ENCODE measurements at places on chromosomes 4 and X.

DNA sequence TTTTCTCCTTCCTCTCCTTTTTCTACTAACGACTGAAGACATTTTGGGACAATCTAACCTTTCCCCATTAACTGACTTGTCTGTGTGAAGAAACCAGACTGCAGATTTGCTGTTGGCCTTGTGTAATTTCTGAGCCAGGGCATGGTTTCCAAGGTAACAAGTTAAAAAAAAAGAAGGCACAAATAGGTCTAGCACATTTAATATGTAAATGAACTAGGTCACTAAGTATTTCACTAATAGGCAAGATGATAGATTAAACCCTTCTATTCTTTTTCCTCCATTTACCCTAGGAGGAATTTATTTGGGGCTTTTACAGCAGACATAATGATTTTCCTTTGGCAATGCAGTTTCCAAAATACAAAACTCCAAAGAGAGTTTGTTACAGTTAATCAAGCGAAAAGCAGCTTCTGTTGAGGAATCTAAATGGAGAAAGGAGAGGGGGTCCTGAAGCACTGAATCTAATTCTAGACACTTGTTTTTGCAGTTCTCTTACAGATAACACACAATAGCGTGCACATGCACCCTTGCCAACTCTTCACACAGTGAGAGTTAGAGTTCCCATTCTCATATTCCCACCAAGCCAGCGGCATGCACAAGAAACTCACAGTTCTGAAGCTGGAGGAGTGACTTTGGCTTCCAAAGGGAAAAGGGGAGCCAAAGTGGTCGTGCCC lies 72.0 kb downstream of the TSPAN5 start:
- DNase-seq: no peak

DNA sequence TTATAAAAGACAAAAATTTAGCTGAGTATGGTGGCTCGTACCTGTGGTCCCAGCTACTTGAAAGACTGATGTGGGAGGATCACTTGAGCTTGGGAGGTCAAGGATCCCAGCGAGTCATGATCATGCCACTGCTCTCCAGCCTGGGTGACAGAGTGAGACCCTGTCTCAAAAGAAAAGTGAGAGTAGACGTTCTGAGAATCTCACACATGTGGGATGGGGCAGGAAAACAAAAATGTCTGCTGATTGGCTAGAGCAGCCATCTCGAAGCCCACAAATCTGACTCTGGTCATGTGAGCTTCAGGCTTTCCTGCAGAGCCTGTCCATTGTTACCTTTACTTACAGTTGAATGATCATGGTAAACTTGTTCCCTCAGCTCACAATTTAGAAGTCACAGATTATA lies 23.1 kb upstream of the SLC9A7 start:
- no peak for DNase-seq

DNA sequence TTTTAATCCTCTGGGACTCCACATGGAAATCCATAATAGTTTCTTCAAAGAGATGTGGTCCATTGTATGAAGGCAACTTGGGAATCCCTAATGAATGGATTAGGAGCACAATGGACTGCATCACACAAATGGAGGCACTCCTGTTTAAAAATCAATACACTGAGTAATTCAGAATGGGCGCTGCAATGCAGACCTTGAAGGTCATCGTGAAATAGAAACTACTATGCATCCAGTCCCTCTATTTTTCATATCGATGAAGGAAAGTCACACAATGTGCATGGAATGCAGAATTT lies 98.8 kb upstream of the EGFL6 start:
- DNase-seq: no peak

DNA sequence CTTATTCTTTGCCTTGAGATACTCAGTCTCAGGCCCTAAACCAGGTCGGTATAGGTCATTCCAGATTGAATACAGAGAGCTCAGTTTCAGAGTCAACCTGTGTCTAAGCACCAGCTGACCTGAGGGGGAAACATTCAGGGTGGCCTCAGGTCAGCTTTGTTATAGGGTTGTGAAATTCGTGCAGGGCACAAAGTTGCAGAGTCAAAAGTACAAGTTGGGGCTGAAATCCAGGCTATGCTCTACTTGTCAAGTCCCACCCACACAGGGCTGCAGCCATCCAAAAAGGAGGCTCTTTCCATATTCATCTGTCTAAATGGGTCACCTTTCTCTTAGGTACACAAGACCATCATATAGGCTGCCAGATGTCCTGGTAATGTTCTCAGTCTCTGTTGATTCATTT lies 89.7 kb downstream of the ITIH6 start:
- DNase-seq: no peak

DNA sequence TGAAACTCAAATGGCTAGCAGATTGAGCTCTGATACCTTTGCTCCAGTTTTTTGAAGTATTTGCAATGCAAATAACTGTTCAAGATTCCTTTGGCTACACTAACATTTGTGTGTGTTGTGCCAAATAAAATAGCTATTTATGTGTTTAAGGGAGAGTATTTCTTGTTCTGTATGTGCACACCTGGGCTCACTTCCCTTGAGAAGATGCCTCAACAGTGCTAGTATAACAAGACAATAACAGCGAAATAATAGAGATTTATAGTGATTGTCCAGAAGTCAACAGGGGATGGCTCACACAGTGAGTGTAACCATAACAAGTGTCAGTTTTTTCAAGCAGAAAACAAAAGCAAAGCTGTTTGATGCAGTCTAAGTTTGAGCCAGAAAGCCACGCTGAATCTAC lies 460.5 kb downstream of the CENPC start:
- DNase-seq: no peak

DNA sequence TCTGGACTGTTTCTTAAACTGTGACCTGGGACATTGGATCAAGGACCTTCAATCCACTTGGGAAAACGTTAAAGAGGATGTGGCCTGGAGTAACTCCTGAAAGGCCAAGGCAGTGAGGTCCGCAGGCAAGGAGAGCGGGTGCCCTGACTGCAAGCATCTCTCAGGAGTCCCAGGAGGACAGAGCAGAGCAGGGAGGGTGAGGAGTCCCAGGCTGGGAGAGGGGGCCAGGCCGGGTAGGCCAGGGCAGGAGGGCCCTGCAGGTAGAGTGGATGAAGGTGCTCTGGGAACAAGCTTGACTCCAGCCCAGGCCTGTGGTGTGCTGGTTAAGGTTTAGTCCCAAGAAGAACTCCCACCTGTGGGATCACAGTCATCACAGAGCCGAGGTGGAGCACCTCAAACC lies 13.8 kb downstream of the PNMA6E start:
- no peak for DNase-seq

DNA sequence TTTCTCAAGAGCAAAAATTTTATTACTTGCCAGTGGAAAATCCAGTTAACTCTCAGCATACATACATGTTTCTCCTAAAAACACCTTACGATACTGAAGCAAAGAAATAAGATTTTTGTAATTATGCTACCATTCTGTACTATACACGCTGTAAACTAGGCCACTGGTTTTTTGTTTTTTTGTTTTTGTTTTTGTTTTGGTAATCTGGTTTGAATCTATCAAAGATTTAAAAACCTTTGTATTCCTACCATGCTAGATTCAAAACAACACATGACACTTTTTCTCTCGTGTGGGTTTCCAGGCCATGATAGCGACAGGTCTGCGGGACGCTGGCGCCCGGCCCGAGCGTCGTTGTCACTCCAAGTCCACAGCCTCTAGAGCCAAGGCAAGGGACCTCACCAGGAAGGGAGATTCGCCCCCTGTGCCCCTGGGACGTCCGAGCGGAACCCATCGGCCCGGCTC lies 723 bp downstream of the TMEM192 start:
- no peak for DNase-seq

GRCh38 chr4:74428276-74428675 lies 16.7 kb upstream of the AREG start:
- DNase-seq: no peak

GRCh38 chr4:174423257-174423944 lies 98.9 kb downstream of the HPGD start:
- DNase-seq: no peak

DNA sequence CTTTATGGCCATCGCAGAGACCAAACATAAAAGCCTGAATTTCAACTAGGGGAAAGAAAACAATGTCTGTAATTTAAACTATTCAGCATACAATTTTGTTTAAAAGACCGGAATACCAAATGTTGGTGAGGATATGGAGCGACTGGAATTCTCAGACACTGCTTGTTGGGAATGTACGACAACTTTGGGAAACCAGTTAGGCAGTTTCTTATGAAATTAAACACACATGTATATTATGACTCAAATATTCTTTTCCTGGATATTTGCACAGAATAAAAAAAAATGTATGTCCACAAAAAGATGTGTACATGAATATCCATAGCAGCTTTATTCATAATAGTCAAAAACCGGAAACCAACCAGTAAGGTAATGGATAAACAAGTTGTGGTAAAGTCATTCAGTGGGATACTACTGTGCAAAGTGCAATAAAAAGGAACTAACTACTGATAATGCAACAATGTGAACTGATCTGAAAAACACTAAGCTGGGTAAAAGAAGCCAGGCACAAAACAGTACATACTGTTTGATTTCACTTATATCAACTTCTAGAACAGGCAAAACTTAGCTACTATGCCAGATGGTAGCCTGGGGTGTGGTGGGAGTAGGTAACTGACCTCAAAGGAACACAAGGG lies 152.7 kb upstream of the FTHL17 start:
- DNase-seq: no peak

DNA sequence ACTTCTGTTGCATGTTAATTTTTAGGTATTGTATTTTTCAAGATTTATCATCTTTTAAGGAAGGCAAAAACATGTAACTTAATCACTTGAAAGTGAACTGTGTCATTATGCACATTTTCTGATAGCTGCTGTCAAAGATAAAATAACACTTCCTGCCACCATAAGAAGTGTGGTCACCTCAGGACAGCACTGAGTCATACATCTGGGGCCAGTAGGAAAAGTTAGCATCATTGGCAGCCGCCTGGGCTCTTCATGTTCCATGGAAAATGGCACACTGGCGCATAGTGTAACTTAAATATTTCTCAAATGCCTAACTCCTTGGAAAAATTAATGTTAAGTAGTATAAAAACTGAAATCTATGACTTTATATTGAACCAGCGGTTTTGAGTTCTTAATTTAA lies 24.2 kb downstream of the CNKSR2 start:
- DNase-seq: no peak

- DNase-seq: no peak
Measured at GRCh38 chrX:84477114-84477513, 25.1 kb downstream of the HDX start.

- no peak for DNase-seq
Measured at GRCh38 chr4:150395872-150396271, 186.1 kb upstream of the MAB21L2 start.

GRCh38 chrX:3184176-3184930 lies 143.1 kb downstream of the ARSF start:
- DNase-seq: no peak

- no peak for DNase-seq
Measured at GRCh38 chr4:127857641-127858040, 23.1 kb upstream of the PLK4 start.

DNA sequence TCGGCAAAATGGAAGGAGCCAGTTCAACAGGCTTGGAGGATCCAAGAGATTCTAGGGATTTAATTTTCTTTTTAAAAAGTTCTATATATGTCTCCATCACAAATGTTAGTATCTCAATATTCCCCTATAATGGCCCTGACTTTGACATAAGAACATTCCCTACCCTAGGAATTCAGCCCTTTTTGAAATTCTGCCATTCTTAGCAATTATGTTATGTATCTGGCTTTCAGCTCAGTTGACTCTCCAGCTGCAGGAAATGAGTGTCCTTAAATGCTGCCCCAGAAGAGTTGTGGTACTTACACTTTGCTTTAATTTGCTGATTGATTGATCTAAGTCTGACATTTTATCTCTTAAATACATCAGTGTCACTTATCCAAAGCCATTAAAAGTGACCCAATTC lies 1454.3 kb downstream of the FSTL5 start:
- no peak for DNase-seq

- no peak for DNase-seq
Measured at GRCh38 chr4:183013730-183014002, 85.4 kb upstream of the WWC2 start.

DNA sequence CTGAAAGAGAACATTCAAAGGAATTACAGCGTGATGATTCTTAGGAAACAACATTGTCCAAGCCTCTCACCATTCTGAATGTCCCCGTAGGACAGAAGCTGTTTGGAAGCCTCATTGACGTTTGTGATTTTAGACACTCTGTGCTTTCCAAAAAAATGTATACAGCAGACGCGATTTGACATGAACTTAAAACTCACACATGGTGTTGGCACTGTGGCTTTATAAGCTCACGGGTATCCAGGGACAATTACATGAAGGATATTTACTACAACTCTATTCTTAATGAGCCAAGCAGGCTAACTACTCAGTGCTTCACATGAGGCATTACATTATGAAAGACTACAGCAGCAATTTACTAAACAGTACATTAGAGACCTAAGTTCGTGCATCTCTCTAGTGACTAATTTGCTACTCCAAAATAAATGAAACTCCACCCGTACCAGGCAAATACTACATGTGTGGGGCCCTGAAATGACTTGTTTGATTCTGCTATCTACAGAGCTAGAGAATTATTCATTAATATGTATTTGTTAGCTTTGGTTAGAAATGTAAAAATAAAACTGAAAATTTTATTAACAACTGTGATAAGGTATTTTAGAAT lies 620.7 kb downstream of the SPRY1 start:
- no peak for DNase-seq

GRCh38 chr4:111871802-111872201 lies 273.5 kb upstream of the FAM241A start:
- no peak for DNase-seq

DNA sequence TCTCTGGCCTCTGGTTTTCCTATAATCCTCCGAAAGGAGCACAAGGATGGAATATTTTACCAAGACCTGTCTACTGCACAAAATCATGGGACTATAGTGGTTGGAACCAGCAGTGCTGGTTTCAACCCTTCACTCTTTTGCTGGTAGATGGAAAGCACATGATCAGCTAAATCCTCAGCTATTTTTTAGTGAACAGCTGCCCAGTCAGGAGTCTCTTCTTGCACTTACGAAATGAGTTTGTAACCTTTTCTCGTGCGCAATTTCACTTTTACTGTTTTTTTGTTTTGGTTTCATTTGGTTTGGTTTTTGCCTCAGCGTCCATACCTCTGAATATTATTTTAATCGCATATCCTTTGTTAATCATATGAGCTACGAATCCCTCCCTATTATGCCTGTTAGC lies 418.5 kb upstream of the CPEB2 start:
- no peak for DNase-seq

All from NCI-H2107 (cell line).